ENCODE measurements at places on chromosomes 16 and 17.

GRCh38 chr17:65984299-65984698 lies 207.6 kb downstream of the CEP112 start:
- no peak for DNase-seq

DNA sequence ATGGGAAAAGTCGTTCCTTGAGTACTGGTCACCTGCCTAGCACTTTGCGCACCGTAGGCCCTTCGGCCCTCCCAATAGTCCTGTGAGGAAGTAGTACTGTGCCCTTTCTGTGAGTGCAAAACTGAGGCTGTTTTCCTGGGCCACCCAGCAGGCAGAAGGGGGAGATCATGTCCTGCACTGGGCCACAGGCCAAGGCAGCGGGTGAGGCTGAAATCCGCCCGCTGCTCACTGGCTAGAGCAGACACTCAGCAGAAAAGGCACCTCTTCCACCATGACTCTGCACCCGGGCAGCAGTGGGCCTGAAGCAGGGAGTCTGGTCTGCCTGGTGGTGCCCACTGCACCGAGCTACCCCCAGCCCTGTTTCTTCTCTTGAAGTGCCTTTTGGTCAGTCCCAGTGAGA lies 20.2 kb downstream of the METTL22 start:
- DNase-seq: no peak

DNA sequence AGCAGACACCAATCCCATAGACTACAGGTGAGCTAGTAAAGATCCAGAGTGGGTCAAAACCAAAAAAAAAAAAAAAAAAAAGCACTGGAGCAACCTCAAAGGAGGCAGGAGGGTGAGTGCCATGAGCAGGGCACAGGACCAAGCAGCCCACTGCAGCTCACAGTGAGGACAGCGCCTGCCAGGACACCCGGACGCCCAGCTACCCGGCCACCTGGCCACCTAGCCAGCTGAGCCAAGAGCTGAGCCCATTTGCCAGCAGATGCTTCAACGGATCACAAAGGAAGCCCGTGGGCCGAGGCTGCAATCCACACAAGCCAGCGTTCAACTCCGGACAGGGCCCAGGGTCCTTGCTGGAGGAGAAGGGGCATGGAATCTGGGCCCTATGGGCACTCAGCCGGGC lies 15.1 kb downstream of the AXIN1 start:
- no peak for DNase-seq

DNA sequence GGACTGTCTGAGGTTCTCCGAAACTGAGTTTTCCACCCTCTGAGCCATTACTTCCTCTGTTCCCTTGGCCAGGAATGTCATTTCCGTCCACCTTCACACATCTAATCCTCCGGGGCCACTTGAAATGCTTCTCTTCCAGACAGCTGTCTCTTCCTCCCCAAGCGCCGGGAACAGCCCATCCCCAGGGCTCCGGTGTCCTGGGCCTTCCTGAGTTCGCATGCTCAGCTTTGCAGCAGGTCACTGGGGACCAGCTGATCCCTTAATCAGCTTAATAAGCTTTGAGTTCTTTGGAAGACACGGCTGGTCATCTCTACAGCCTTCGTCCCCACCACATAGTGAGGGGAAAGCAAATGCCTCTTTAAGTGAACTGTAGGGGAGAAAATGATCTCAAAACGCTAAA lies 123.4 kb downstream of the DYNLRB2 start:
- DNase-seq: no peak

- DNase-seq: no peak
These were observed 16.5 kb downstream of the ZNF18 start for GRCh38 chr17:11980813-11981212.

GRCh38 chr17:37516127-37516571 lies 26.5 kb downstream of the DUSP14 start:
- no peak for DNase-seq

DNA sequence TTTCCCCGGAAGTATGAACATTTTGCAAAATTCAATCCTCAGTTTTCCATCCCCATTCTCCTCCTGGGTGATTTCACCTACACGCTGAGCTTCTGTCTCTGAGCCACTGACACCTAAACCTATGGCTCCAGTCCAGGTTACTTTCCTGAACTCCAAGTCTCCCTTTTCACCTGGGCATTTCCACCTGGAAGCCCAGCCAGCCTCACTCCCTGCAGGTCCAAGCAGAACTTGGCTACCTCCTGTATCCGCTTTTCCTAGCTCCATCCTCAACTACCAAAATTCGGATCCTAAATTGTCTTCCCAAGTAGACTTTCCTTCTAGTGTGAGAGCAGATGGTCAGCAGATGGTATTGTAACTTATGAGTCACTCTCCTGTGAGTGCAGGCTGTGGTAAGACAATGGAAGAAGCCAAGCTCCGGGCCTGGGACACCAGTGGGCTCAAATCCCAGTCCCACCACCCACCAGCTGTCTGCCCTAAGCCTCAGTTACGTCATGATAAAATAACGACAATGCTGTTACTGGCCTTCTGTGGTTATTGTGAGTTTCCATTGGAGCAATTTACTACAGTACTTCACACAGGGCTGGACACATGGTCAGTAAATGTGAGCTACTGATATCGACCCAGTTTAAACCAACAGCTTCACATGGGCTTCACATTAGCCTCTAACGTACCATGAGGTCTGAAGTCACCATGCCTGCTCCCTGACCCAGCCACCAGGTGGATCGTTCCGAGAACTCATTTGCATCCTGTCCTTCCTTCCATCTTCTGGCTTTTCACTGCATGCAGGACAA lies 33.3 kb downstream of the PECAM1 start:
- peak; percentile 66 for DNase-seq

DNA sequence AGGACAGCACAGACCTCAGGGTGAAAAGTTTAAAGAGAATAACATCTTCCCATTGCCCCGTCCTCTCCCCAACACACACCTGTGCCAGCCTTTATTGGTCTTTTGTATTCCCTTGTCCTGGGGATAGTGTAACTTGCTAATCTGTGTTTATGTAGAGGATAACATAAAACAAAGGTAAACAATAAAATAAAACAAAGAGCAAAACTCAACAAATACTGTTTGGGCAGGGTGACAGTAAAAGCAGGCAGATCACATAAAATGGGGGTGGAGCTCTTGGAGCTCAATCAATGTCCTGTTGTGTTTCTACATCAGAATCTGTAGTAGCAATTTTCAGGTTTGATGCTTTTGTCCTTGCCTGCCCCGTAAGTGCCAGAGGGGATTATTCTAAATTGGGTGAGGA lies 1939.7 kb downstream of the TP53TG3F start:
- no peak for DNase-seq

- no peak for DNase-seq
These were observed 361.3 kb upstream of the SOX9 start for GRCh38 chr17:71759422-71760060.

GRCh38 chr17:72850410-72851118 lies 241.9 kb downstream of the SLC39A11 start:
- no peak for DNase-seq

- peak; percentile 71 for DNase-seq
These were observed 172.5 kb downstream of the AHSP start for GRCh38 chr16:31700200-31700529.

DNA sequence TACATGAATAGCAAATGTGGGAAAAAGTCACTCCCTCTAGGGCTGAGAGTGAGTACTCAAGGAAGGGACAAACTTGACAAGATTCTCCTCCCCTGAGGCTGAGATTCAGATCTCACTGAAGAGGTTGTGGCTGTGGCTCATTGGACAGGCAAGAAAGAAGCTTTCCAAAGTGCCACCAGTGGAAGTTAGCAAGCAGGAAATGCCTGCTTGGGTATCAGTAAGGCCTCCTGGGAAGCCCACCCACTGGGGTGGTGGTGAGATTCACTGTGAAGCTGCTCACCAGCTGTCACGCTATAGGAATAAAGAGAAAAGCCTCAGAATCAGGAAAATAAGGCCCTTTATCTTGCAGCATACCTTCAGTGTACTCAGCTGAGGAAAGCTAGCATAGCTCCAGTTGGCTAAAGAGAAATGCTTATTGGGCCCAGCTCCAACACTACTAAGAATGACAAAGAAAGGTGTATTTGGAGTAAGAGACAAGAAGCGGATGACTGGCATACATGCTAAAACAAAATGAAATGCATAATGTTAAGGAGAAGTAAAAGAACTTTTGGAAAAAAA lies 274.4 kb upstream of the TOM1L1 start:
- no peak for DNase-seq

GRCh38 chr17:74125156-74125555 lies 78.3 kb upstream of the RPL38 start:
- no peak for DNase-seq

DNA sequence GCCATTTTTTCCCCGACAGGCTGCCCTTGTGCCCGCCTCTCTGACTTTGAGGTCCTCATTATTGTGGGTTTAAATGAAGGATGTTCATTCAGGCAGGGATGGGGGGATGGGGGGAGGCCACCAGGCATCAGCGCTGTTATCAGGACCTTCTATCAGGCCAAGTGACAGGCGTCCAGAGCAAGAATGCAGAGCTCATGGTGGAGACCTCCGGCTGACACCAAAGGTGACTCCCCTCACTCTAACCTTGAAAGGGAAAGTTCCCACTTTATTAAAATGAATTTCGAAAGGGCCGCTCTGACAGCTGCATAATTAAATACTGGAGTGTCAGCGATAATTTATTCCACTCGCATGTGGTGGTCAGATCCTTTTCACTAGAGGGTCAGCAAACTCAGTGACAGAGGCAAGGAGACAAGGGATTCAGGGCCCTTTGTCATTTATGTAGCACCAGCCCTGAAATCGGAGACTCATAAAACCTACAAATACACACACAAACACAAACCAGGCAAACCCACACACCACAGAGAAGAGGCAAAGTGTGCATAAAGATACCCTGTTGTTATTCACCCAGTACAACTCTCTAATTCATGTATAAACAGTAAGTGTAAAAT lies 436.0 kb downstream of the MAF start:
- DNase-seq: no peak

GRCh38 chr16:30132591-30132990 lies 9.6 kb upstream of the MAPK3 start:
- no peak for DNase-seq

All from tibial artery (tissue), 4 donors.